ENCODE measurements at places on chromosomes 4 and X. TPM values are rescaled to one million over a fixed set of nuclear protein-coding genes. Genes with fewer than 3 reads are reported as not detected.

DNA sequence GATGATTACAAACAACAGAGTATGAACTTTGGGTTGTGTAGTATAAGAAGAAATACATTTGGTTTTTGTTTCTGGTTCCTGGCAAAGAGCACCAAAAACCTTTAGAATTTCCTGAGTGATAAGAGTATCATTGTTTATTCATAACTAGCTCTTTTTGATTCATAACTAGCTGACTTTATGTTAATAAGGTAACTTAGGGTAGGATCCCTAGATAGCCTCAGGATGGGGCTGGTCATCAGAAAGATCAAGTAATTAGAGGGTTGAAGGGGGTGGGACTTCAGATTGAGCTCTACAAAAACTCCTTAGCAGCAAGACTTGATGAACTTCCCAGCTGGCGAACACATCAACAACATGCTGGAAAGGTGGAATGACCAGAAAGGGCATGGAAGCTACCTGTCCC, 166.5 kb downstream of the SCFD2 start:
- DNase-seq: no peak

DNA sequence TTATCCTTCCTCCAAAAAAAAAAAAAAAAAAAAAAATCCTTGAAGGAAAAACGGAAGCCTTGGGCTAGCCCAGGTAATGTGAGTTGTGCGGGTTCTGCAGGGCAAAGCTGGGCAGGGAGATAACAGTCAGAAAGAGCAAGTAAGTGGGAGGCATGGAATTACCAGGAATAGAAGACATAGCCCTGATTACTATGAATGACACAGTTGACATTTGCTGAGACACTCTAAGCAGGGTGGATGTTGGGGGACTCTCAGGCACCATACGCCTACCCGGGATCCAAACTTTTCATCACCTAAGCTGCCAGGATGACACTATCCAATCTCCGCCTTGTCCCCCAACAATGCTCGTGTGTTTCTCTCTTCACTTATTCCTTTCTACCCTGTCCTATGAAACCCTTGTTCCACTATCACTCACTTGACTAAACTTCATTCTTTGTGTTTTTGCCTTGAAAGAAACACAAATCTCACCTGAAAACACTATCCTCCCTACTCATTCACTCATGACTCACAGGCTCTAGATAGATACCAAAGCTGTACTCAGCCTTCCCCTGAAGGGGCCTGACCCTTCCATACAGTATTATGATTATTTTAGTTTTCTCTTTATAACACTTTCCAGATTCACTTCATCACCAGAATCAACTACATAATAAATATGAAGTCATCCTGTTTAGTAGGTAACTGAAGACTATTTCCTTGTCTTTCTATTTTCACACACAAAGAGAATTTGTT, 158.4 kb downstream of the INPP4B start:
- no peak for DNase-seq

- DNase-seq: no peak
These were observed 27.4 kb upstream of the HPGD start for GRCh38 chr4:174549721-174550120.

- no peak for DNase-seq
These were observed 165.3 kb upstream of the FAM241A start for GRCh38 chr4:111979921-111980320.

DNA sequence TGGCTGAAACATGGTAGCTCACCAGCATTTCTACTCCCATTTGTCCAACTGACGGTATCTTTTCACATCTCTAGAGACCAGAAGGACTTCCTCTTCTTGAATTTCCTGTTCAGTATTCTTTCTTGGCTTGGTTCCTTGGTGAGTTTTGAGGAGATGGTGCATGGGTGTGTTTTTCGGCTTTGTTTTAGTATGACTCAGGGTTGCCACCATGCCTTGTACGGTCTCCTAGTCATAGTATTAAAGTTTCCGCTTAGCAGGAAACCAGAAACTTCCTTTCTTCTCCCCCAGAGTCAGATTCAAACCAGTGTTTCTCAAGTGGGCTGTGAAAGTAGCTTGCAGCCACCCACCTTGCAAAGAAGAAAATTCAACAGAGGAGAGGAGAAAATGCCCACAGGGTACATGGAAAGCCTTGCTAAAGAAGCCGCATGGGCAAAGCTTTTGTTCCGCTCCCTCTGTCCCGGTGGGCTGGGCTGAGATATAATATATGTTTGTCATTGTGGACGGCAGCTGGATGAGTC, 5.7 kb downstream of the CD99 start:
- DNase-seq: peak; percentile 68

DNA sequence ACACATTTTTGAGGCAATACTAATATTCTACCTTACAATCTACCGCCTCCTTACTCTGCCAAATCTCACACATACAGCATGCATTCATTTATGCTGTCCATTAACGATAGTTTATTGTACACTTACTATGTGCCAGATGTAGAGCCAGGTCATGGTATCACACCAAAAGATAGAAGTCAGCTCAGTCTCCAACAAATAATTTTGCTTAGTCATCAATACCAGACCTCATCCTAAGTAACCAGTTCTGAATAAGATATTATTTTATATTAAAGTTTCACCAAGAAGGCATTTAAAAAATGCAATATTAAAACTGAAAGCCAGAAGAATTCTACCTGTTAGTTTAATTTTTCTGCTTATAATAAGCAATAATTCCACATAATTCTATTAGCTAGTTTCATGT, 60.6 kb upstream of the TTC29 start:
- no peak for DNase-seq

GRCh38 chr4:162274354-162274753, 110.6 kb upstream of the FSTL5 start:
- peak; percentile 5 for DNase-seq

- DNase-seq: no peak
These were observed 90.4 kb downstream of the COL4A6 start for GRCh38 chrX:108347800-108348199.

DNA sequence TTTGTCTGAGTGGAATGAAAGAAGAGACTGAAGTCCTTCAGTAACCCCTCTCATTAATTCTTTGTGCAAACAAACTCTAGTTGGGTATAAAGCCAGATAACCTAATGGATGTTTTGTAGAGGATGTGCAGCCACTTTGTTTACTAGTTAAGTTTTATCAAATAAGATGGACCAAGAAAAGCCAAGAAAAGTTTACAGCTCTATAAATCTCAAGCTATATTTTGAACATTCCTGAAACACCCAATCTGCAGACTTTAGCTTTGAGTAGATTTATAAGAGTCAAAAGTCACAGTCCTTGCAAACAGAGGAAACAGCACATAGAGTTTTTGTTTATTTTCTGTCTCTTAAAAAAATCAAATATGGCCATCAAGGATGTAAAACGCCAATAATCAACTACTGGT, 452.9 kb downstream of the SPRY1 start:
- DNase-seq: no peak

DNA sequence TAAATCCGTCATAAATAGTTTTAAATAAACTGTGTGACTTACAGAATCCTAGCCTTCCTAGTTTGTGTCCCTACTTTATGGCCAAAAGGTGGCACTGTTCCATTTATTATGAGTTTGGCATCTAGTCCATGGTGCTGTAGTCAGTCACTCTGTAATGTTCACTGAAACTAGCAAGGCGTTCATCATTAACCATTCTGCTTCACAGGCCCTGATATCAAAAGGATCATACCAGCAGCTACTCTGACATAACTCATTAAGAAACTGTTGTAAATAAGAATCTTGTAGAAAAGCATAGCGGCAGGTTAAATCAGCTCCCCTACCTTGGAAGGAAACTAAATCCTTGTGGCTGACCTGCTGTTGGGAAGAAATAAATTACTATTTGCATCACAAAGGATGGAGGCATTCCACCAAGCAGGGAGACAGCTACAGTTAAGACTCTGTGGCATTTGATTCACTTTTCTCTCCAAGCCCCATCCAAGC, 919.6 kb upstream of the DIAPH2 start:
- peak; percentile 57 for DNase-seq

DNA sequence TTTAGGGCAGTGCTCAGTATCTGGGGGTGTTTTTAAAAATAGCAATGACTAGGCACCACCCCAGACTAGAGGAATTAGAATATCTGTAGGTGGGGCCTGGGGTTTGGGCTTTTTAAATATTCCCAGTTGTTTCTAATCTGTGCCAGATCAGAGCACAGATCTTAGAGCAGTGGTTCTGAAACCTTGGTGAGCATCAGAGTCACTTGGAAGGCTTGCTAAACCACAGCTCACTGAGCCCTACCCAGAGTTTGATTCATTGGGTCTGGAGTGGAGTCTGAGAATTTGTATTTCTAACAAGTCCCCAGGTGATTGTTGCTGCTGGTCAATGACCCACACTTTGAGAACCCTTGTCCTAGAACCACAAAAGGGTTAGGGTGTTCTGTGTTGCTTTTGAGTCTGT, 16.7 kb downstream of the HADH start:
- DNase-seq: no peak

- peak; percentile 27 for DNase-seq
These were observed 3.2 kb downstream of the CXorf65 start for GRCh38 chrX:71103110-71103983.

DNA sequence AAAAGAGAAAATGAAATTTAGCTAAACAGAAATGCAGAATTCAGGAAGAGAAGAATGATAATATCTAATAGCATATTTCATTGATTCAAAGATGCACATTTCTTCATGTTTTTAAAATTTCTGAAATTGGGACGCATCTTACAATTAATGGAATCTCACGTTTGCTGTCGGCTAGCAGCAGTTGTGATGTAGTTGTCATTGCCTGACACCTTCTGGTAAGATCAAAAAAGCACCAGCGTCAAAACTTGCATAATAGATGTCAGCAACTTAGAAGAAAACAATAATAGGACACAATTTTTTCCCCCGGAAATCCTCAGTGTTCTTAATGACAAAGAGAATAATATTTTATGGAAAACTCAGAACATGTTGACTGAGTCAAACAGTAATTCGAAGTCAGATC, 29.8 kb upstream of the SLC7A3 start:
- no peak for DNase-seq

GRCh38 chrX:148933881-148934280, 433.5 kb downstream of the AFF2 start:
- DNase-seq: no peak

GRCh38 chr4:25320336-25320735, 7.8 kb downstream of the ZCCHC4 start:
- DNase-seq: no peak

DNA sequence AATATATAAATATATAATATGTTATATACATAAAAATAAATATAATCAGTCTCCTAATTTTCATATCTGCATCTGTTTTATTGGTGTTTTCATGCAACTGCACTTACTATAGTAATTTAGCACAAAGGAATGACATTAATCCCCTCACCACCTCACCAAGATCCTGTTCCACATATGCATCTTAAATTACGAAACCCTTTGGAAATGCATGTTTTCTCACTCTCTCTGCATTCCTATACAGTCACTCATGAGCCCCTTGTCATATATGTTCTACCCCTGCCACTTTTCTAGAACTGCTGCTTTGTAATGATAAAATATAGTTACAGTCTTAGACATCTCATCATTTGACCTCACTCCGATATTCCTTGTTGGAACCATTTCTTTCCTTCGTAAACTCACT, 728.7 kb upstream of the SLIT2 start:
- no peak for DNase-seq

GRCh38 chr4:155450676-155451075, 73.9 kb upstream of the MAP9 start:
- DNase-seq: no peak

DNA sequence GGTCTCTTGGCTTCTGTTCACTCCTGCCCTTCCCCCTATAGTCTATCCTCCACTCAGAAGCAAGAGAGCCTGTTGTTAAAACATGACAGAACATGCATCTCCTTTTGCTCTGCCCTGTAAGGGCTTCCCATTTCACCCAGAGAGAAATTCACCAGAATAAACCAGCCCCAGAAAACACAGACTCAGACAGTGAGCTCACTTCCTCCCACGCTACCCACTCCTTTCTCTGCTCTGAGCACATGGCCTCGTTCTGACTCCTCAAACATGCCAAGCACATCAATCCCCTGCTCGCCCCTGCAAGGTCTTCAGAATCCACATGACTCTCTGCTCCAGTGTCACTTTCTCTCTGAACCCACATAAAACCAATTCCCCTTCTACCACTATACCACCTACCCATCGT, 50.4 kb downstream of the MID1 start:
- DNase-seq: no peak

DNA sequence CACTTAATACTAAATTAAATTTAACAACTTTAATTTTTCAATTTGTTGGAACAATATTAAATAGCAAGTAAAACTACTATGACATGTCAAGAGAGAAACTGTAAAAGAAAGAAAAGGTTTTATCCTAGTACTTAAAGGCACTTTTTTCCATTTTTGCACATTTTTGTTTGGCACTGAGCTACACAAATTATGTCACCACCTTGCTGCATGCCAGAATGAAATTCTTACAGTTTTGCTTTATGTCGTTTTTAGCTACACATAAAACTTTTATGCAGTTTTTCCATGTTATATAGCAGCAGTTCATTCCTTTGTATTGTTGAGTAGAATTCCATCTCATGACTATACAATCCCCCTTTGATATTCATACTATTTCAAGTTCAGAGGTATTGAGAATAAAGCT, 99.1 kb upstream of the RXFP1 start:
- no peak for DNase-seq

- peak; percentile 2 for DNase-seq
These were observed 123.0 kb upstream of the AP1S2 start for GRCh38 chrX:15977644-15978043.

DNA sequence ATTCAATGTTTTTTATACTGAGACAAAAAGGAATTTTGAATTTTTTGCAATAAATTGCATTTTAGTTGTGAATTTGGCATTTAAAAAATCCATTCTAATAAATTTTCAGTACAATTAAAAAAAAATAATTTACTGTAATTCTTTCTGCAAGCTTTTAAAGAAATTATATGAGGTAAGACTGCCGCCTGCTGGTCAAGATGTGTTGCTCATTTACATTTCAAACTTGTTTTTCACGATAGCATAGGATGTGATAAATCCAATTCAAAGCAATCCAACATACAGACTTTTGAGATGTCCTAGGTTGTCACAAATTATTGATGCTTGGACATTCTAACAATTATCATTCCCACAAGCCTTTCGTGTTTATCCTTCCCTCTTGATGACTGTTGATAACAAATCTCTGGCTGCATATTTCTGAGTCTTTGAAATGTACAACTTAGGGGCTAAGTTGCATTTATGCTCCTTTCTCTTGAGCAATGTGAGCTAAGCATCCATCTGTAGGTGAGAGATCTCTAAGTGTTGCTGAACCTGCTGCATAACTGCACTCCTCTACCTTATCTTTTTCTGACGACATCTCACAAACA, 21.7 kb upstream of the MFAP3L start:
- DNase-seq: peak; percentile 74

The CPZ gene
- 80.4 TPM for total RNA-seq

The LRCH2 gene
- 28.9 TPM for total RNA-seq

The PDE6B gene
- 7.0 TPM for total RNA-seq

The ZBED1 gene
- total RNA-seq: 23.8 TPM

The MAGEA3 gene
- total RNA-seq: 1.2 TPM

The TCEAL2 gene
- total RNA-seq: not detected

The MAGEA11 gene
- not detected for total RNA-seq
